Central memory CD4-positive, alpha-beta T cell (primary cell): ENCODE measurements at places on chromosomes 13 and 19.

DNA sequence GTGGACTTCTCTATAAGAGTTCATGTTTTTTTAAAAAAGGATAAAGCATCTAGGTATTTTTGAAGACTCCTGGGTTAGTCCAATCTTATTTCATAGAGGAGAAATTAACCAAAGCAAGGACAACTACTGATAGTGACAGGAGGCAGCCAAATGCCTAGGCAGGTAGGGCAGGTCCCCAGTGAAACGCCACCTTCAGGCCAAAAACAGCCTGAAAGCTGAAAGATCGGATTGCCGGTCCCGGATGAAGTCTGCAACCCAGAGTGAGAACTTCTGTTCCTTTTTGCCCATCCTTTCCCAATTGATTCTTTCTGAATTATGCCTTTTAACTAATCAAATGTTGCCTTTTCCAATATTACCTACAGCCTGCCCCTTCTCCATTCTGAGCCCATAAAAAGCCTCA is 6.1 kb upstream of the GGACT start:
- no peak for DNase-seq

- no peak for DNase-seq
These were observed 6.9 kb downstream of the MKNK2 start for GRCh38 chr19:2043961-2044708.

DNA sequence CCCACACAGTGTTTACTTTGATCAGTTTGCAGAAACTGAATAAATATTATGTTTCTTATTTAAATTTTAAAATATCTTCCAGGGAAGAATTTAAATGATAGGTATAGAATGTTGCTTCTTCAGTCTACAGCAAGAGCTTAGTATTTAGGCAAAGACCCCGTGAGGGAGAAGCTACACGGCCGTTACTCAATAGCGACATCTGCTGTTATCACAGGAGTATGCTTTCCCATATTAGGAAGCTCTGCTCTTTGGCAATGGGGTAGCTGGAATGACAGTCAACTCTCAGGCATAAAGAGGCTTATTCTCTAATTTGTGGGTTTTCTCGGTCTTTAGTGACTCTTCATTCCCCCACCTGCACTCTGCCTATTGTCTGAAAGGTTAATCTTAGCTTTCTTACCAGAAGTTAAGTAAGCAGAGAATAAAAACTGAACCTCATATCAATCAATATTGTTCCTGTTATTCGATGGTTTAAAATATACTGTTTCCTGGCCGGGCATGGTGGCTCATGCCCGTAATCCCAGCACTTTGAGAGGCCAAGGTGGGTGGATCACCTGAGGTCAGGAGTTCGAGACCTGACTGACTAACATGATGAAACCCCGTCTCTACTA is 13.2 kb upstream of the LHFPL6 start:
- peak; percentile 27 for DNase-seq

DNA sequence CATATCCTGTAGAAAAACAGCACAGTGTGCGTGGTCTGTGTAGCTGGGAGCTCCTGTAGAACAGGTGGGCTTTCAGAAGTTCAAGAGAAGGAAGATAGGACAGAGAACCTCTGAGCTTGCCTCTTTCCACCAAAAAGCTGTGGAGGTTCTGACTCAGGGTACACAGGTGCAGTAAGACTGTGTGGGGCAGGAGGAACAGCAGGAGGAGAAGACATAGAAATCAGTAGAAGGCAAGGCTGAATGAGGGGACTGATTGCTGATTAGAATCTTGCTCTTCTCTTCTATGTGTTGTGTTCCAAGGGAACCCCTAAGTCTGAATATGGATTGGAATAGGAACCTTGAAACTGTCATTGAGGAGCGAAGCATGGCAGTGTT is 122.7 kb downstream of the AKAP11 start:
- no peak for DNase-seq

GRCh38 chr13:44050450-44051063 is 170.9 kb downstream of the LACC1 start:
- DNase-seq: peak; percentile 18

DNA sequence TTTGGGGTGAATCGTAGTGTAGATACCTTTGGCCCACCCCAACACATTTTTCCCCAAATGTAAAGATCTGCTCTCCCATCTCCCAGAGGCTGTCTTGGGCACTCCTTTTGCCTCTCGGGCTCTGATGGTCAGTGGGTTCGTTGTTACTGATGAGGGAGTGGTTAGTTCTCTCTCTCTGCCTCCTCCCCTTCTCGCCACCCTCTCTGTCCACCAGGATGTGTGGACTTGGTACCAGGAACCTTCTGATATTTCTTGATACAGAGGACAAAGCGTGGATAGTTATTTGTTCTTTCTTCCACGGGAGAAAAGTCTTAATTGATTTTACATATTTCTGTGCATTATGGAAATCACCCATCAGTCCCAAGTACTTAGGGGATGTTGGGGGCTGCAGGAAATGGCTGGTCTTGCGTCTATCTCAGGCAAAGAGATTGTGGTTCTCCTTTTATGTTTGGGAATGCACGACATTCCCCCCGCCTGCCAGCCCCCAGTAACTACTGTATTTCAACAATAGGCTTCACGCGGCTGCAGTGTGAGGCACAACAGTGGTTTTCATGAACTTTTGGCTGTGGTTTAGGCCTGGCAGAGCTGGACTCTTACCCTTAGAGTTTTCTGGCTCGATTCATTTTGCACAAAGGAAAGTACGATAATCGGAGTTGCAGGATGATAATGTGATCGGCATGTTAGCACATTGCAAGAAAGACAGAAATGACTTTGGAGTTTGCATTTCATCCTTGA is 79.0 kb upstream of the ZNF536 start:
- DNase-seq: no peak

DNA sequence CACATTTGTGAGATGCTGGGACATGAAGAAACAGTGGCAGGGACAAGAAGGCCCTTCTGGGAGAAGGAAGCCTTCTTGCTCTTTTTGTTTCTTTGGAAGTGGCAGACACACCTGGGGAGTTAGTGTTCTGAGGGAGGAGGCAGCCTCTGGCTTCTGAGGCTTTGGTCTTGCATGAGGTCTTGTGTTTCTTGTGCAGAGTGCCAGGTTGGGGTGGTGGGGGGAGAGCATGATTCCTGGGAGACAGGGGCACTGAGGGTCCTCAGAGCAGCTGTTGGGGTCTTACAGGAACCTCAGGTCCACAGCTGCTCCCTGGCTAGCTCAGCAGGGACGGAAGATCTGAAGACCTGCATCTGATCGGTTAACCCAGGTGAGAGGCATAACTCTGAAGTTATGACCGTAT is 167.5 kb upstream of the ZNF536 start:
- DNase-seq: no peak
